ENCODE measurements at places on chromosomes 7 and 10.

- DNase-seq: no peak
Observed at GRCh38 chr10:77397103-77397502, 240.5 kb downstream of the KCNMA1 start.

DNA sequence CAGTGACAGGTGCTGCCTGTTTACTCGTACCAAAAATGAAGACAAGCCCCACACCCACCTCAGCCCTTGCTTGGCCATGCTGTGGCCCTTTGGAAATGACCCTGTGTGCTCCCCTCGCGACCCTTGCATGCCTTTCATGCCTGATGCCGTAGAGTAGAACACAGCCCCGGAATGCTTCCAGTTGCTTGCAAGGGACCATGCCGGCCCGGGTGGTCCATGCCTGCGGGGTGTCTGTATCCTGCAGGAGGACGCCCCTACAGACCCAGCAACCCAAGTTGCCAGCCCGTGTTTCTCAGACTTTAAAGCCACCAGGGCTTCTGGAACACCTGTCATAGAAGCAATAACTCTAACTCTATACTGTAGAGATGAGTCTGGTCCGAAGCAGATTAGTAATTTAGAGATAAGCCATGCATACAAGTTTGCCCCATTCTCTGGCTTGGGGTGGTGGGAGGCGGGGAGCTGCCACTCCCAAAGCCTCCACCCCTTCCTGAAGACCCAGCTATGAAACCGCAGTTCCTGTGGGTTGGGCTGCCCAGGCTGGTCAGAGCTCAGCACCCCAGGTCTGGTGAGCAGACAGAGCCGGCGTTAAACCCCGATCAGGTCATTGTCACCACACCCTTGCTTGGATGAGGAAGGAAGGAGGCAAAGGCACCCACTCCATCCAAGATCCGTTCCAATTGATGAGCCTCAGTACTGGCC lies 143.5 kb downstream of the ADCY1 start:
- no peak for DNase-seq

- DNase-seq: no peak
Observed at GRCh38 chr7:108372618-108373017, 83.6 kb downstream of the NRCAM start.

GRCh38 chr7:74290553-74290950 lies 1.3 kb downstream of the CLIP2 start:
- DNase-seq: no peak

GRCh38 chr7:140219672-140220524 lies 43.1 kb upstream of the KDM7A start:
- DNase-seq: no peak

DNA sequence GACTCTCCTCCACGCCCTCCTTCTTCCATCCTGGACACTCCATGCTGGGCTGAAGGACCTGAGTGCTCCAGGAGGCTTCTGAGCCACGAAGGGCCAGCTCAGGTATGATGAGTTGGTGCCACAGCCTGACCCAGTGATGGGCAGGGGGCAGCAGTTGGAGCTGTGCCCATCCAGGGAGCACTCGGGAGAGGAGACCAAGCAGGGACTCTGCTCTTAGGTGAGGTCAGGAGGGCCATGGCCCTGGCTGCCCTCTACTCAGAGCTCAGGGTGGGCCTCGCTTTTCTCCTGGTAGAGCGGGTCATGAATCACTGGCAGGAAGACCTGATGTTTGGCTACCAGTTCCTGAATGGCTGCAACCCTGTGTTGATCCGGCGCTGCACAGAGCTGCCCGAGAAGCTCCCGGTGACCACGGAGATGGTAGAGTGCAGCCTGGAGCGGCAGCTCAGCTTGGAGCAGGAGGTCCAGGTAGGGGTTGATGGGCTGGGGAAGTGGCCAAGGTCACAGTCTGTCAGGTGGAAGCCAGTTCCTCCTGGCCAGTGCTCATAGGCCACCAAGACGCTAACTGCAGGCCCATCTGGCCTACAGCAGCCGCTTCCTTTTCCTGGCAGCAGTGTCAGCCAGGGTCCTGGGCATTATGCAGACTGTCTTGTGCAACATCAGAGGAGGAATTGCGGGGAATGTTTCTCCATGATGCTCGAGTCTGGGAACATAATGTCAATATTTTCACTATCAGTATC lies 50.8 kb downstream of the ALOX5 start:
- DNase-seq: no peak

DNA sequence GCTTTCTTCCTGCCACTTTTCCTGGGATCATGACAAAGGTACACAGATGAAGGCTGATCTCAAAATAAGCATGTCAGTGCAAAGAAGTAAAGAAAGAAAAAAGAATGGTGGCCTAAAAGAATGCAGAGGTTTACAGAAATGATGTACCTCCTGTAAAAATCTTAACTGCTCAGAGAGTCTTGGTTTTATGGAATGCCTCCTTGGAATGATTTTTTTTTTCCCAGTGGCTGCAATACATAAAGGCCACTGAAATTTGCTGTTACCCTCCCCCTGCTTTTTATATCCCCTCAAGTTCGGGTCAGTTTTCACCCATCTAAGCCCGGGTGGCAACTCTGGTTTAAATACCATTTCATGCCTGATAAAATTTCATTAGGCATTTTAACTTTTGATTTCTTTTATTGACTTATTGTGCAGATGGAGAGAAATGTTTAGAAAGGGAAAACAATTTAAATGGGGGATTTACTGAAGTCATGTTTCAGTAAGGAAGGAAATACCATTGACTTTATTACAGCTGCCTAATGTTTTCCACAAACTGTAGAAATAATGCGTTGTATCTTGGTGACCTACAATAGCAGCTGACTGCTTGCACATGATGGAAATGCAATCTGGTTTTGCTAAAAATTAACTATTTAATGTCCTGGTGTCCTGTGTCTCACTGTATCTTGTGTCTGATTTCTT lies 102.5 kb downstream of the SAMD9 start:
- DNase-seq: no peak

DNA sequence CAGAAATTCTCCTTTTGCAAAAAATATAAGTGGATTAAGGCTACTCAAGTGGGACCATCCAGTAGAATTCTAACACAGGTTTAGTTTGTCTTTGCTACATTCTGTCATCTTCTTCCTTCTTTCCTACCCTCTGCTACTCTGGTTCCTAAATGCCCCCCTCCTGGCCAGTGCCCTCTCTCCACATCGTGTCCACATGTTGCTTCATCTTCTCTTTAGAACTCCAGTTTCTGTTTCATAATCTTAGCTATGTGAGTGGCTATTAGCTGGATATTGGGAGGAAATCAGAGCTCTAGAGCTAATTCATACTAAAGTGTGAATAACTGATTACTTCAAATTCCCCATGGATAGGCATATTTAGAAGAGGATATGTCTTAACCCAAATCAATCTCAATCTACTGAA lies 528.5 kb downstream of the LRMDA start:
- DNase-seq: no peak

DNA sequence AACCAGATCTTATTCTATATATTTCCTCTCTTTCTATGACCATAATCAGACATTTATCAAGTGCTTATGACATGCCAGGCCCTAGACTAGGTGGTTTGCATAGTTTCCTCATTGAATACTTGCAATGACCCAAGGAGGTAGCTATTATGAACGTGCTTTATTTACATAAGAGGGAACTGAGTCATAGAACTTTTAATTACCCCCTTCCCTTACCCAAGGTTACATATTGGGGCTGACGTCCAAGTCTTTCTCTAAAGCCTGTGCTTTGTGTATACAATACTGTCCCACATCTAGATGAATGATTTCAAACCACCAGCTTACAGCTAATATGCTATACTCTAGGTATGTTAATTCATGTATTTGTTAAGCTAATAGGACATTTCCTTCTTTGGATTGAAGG lies 91.9 kb upstream of the NPY start:
- DNase-seq: no peak

GRCh38 chr7:128963327-128963757 lies 25.6 kb downstream of the IRF5 start:
- DNase-seq: no peak

- DNase-seq: no peak
Observed at GRCh38 chr10:70306181-70306705, 22.4 kb upstream of the NPFFR1 start.

DNA sequence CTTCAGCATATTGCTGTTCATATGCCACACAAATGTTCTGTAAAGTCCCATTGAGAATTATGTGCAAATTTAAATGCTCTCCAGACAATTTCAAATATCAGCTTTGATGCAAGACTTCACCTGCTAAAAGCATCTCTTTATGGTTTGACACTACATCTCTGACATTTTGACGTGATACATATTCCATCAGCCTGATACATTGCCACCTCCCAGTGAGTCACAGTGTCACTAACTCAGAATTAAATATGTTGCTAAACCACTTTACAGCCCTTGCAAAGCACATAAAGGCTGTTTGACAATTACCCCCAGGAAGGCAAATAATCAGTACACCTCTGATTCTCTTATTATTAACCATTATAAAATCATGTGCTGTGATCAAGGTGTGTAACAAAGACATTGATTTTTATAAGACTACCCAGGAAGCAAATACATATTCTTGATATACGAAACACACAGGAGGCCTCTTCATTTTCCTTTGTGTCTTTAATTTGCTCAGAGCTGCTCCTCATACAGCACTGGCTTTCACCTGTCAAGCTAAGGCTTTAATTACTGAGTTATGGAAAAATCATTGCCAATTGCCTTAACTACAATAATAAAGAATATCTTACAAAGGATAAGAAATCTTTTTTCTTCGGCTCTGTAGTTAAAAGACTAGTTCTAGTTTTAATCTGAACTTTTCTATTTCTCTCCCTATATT lies 547.5 kb upstream of the C7orf33 start:
- peak; percentile 18 for DNase-seq

DNA sequence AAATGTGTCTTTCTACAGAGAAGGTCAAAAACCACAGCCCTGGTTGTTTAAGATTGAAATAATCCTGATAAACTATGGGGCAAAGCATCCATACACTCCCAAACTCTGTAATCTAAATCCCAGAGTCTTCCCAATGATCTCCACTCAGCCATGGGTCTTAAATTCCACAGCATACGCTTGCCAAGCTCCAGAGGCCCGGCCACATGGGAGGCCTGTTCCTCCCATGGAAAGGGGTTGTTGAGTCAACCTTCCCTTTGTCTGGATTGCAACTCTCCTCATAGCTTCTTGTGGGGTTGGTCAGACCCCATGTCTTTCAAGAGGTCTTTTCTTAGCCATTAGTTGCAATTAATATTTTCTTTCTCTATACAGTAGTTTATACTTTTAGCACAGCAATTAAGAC lies 718 bp upstream of the STEAP4 start:
- DNase-seq: no peak

DNA sequence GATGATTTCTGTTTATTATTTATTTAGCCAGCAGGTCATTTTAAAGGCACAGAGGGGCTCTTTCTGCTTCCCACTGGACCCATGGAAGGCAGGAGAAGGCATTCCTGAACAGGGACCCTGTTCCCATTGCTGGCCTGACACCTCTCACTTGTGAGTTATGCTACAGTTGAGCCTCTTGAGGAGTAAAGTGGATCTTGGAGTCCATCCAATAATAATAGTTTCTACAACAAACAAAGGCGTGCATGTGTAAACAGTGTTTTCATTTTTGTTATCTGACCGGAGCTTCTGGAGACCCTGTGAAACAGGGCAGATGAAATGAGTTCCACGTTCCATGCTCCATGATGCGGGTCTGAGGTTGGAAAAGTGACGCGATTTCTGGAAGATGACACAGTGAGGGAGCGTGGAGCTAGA lies 127.3 kb upstream of the HABP2 start:
- DNase-seq: no peak

DNA sequence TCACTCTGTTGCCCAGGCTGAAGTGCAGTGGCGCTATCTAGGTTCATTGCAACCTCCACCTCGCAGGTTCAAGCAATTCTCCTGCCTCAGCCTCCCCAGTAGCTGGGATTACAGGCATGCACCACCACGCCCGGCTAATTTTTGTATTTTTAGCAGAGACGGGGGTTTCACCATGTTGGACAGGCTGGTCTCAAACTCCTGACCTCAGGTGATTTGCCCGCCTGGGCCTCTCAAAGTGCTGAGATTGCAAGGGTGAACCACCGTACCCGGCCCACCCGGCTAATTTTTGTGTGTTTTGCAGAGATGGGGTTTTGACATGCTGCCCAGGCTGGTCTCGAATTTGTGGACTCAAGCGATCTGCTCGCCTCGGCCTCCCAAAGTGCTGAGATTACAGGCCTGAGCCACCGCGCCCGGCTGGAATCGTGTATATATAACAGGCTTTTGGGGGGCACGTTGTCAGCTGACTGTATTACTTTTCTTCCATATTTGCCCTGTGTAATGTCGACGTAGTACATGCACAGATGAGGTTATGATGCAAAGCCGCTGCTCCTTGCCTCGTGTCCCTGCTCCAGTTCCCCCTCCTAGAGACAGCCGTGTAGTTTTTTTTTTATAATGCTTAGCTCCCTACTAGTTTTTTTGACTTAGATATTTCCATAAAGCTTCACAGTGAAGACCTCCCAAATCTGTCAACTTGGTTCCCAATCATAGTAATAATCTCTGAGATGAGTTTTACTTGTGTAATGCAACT lies 883 bp upstream of the TRA2A start:
- DNase-seq: no peak

DNA sequence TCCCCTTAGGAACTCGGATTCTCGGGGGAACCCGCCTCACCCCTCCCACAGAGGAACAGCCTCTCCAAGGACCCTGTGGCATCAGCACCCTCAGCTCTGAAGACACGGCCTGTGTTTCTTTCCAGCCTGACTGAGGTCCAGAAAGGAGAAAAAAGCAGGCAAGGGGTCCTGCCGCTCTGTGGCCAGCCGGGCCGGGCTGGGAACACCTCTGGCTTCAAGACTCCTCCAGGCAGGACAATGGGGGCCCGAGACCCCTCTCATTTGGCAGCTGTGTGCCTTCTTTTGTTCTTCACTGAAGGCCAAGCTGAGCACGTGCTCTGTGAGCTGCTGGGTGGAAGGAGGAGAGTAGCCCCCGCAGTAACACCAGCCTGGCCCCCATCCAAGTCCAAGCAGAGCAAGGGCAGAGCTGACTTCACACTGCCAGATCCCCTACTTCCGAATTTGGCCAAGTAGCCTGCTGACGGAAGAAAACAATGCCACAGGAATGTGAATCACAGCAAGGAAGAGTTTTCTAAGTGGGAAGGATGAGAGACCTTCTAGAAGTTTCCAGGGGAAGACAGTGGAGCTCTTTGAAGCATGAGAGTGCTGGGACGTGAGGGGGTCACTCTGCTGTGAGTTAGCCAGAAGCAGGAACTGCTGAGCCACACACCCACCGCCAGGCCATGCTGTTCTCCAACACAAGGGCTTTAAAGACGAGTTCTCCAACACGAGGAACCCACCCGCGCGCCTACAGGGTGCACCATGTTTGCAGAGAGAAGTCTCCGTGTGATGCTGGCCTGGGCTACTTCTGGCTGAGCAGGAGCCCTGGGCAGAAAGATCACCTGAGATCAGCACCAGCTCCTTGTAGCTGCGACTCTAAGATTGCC lies 3.1 kb downstream of the CNPY1 start:
- DNase-seq: no peak

GRCh38 chr7:151011097-151011409 lies 13.2 kb downstream of the ATG9B start:
- DNase-seq: no peak

Measured in NCI-H2107 (cell line).